ENCODE measurements at places on chromosomes 13 and 19.
A peak's percentile ranks its signal among the peaks of the same experiment; 100 is the strongest.

GRCh38 chr13:34107806-34108205 is 289.9 kb downstream of the RFC3 start:
- no peak for DNase-seq

- DNase-seq: no peak
Observed at GRCh38 chr13:73702419-73703071, 431.7 kb downstream of the KLF12 start.

DNA sequence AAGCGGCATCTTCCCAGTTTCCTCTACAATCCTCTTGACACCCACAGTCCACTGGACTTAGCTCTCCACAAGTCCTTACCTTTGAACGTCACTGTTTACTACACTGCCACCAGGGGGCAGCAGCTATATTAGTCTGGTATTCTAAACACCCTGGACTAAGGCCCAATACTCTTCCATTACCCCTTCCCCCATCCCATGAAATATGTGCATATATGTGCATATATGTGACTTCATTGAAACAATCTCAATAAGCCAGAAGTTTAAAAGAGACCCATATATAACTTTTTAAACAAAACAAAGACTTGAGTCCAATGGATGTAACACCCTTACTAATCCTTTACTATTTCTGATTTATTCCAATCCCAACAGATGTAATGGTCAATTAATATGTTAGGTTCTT is 15.5 kb downstream of the GGACT start:
- DNase-seq: peak; percentile 32

GRCh38 chr19:11832253-11832912 is 16.1 kb upstream of the ZNF439 start:
- no peak for DNase-seq

DNA sequence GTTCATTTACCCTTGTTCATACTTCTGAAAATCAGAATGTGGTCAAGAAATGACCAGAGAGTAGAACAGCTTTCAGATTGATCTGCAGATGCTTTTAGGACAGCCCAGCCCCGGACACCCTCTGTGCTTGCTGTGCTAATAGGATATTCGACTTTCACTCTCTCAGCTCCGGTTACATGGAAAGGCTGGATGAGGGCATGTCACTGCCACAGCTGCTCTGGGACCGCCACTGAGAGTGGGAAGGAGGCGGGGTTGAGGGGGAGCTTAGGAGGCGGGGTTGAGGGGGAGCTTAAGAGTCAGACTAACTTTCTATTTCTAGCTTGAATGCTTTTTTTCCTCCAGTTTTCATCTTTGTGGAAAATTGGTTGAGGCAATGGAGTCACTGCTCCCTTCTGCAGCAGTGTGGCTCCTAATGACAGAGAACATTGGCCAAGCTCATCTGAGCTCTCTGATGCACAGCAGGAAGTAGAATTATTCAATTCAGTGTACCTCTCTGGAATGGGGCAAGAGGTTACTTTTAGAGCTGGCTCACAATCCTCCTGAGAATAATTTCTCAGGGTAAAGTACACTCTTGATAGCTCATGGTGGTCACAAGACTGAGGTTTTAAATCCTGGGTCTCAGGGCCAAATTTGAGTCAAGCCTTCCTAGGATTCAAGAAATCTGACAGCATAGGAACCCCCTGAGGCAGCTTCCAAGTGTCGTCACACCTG is 74.6 kb upstream of the NPAS1 start:
- no peak for DNase-seq

DNA sequence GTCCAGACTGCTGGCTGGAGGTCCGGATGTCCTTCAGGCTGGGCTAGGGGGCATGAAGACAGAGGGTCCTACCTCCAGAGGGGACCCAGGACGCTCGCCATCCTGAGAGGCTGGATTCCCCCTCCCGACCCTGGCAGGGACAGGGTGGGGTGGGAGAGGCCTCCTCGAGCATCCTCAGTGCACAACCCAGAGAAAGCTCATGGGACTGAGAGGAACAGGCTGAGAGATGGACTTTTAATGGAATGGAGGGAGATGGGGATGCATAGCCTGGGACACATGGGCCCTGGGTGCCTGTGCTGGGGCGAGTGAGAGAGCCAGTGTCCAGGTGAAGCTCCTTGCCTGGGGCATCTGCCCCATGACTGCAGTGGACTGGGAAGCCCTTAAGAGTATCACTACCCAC is 3.1 kb downstream of the ACTL9 start:
- DNase-seq: no peak

- no peak for DNase-seq
Observed at GRCh38 chr13:99941086-99941485, 30.5 kb downstream of the ZIC5 start.

- no peak for DNase-seq
Observed at GRCh38 chr19:55652311-55653128, 2.3 kb upstream of the U2AF2 start.

GRCh38 chr13:97234742-97235141 is 12.6 kb downstream of the MBNL2 start:
- DNase-seq: no peak

GRCh38 chr19:43572171-43572588 is 3.1 kb downstream of the XRCC1 start:
- no peak for DNase-seq

DNA sequence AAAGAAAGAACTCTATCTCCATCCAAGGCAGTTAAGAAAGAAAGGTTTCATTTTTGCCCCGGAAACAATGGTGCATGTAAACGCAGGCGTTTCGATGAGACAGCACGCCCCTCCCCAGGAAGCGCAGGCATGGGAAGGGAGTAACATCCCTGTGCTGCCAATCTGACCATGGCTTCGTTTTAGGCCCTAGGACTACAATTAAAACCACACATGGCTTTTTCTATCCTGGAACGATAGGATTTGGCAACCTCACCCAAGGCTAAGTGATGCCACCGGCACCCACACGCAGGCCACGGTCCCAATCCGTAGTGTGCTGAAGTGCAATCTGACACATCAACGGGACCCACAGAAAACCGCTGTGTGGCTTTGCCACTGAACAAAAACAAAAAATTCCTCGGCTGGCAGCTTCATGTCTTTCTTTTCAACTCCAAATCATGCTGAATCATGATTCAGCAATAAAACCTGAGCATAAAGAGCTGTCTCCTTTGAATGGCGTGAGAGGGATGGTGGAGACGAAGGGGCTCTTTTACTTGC is 24.2 kb downstream of the RANBP3 start:
- no peak for DNase-seq

GRCh38 chr19:14265290-14266036 is 59.5 kb upstream of the ADGRL1 start:
- no peak for DNase-seq

- DNase-seq: peak; percentile 2
Observed at GRCh38 chr19:37817180-37817981, 38.0 kb upstream of the ZNF573 start.

DNA sequence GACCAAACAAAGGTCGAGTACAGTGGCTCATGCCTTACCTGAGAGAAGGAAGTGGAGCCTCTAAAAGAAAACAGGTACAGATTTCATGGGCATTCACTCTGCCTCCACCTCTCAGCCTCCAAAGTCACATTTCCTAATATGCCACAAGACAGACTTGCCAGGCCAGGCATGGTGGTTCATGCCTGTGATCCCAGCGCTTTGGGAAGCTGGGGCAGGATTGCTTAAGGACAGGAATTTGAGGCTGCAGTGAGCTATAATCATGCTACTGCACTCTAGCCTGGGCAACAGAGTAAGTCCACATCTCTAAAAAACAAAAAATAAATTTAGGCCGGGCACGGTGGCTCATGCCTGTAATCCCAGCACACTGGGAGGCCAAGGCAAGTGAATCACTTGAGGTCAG is 10.9 kb upstream of the DNMT1 start:
- no peak for DNase-seq

GRCh38 chr13:67498948-67499347 is 268.8 kb upstream of the PCDH9 start:
- no peak for DNase-seq
